ENCODE measurements at places on chromosomes 12 and 14.

- DNase-seq, result no peak
These were observed 932.6 kb upstream of the TMEM132C start for GRCh38 chr12:127334365-127334764.

DNA sequence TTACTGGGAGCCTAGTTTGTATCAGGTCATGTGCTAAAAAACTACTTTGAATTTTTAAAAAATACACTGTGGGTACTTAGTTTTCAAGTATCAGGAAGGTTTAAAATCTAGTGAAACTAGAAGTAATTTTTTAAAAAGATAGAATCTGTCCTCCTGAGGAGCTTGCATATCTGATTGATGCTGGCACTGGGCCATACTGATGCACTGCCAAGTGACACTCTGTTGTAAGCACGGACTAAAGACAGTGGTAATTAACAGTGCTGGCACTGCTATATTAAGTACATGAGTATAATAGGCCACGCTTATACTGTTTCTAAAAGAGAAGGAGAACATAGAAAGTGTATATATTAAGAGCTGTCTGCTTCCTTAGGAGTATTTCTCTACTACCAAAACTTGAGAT is 10.0 kb upstream of the TBC1D30 start:
- DNase-seq, result no peak

DNA sequence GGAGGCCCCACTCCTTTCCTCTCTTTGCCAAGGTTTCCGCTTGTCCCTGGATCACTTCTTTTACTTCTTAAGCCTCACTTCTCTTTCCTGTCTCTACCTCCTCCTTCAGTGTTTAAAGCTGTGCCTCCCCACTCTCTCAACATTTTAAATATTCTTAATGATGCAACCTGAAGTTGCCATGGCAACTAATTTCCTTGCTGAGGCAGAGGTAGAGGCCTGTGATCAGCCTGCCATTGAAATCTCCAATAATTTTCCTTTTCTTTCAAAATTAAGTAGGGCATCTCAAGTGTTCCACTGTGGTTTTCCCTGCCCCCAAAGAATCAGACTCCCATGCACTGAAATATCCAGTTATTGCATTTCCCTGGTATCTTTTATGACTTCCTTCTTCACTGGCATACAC is 108.6 kb upstream of the VRK1 start:
- DNase-seq, result no peak

- no peak for DNase-seq
These were observed 284.4 kb upstream of the CRY1 start for GRCh38 chr12:107377596-107378385.

DNA sequence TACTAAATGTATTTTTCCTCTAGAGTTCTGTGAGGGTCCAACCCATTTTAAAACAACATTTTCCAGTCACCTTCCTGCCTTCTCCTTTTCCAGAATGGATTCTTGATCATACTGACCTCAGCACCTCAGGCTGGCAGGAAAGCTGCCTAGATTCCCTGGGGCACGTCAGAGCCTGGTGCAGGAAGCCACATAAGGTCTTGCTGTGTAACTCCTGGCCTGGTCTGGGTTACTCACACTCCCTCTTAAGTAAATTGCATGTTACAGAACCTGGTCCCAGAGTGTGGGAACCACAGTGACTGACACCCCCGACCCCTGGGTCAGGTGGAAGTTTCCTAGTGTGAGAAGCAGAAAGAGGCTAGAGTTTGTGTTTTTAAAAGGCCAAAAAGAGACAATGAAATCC is 209.8 kb downstream of the SPTSSA start:
- no peak for DNase-seq

- no peak for DNase-seq
These were observed 484 bp upstream of the PRKCH start for GRCh38 chr14:61320806-61321384.

DNA sequence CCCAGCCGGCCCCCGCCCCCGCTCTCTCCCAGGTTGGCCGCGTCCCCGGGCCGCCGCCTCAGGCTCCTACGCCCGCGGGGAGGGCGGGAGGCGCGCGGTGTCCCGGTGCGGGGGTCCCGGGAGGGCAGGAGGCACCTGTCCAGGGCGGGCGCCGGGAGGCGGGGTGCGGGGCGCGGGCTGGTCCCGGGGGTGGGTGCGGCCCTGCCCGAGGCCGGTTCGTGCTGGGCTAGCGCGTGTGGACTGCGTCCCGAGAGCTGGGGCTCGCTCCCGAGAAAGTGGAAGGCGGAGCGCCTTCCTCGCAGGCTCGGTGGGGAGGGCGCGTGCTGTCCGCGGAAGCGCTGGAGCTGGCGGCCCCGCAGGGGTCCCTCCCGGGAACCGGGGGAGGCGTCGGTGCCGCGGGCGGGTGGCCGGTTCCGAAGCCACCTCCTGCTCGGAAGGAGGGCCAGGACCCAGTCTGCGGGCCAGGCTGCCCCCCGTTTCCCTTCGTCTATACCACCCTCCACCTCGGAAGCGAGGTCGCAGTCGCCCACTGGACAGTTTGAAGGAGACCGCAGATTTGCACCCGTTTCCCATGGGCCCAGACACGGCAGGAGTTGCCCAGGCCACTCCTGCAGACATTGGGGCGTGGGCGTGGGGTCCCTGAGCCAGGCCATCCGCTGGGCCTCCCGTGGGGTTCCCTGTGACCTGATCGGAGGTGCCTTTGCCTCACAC is 636 bp downstream of the ZFYVE21 start:
- DNase-seq, result peak; percentile 93

- no peak for DNase-seq
These were observed 113.0 kb downstream of the GLT1D1 start for GRCh38 chr12:128966203-128966810.

DNA sequence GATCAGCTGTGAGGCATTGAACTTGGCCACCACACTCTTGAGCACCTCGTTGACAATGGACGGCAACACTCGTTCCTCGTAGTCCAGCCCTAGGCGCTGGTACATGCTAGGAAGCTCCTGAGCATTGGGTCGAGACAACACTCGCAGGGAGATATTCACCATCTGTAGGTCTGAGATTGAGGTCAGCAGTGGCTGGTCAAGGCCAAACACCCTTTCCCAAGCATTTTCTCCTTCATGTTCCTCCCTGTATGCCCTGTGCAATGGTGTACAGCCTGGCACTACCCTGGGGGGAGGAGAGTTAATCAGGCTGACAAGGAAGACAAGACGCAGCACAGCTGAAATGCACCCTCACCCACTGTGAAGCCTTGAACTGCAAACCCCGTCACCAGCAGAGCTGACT is 2.0 kb downstream of the PHB2 start:
- DNase-seq, result no peak

GRCh38 chr14:79639613-79640012 is 571.7 kb downstream of the DIO2 start:
- no peak for DNase-seq

DNA sequence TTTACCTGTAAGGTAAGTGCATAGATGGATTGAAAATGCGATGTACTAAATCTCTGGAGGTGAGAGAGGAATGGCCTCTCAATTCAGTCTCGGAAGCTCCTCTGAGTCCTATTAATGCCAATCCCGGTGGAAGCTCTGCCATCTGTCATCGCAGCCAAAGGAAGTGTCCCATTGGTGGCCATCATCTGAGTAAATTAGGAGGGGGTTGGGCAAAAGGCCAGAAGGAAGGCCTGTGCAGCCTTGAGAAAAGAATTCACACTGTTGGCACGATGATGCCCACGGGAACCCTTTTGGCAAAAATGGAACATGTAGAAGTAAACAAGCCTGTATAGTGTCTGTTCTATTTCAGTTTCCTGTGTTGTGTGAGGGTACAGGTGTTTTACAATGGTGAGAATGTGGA is 494.8 kb downstream of the NELL2 start:
- no peak for DNase-seq

DNA sequence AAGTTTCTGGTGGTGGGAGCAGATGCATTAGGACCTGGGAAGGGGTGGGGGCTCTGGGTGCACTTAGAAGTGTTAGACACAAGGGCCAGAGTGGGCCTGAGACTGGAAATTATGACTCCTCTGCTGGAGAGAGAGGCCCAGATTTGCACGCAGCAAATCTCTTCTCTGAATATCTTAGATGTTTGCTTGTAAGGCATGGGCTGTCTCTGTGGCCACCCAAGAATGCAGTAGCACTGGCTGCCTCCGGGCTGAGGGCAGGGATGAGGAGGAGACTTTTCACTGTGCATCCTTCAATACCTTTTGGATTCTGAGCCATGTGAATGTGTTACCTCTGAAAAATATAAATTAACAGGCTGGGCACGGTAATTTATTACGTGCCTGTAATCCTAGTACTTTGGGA is 14.0 kb upstream of the RABGGTA start:
- no peak for DNase-seq

DNA sequence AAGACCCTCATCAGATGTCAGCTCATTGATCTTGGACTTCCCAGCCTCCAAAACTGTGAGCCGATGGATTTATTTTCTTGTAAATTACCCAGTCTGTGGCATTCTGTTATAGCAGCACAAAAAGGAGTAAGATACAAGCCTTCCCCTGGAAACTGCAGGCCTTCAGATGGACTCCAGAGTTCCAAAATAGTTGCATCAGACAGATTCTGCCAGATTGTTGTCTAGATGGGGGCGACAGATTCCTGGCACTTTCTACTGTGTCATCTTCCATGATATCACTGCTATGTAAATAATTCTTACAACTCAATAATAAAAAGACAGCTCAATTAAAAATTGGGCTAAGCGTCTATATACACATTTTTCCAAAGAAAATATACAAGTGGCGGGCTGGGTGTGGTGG is 17.2 kb upstream of the MARK3 start:
- no peak for DNase-seq

- no peak for DNase-seq
These were observed 35.2 kb upstream of the IFT81 start for GRCh38 chr12:110088936-110089335.

- DNase-seq, result no peak
These were observed 448.6 kb downstream of the RAD51B start for GRCh38 chr14:68268197-68268596.

DNA sequence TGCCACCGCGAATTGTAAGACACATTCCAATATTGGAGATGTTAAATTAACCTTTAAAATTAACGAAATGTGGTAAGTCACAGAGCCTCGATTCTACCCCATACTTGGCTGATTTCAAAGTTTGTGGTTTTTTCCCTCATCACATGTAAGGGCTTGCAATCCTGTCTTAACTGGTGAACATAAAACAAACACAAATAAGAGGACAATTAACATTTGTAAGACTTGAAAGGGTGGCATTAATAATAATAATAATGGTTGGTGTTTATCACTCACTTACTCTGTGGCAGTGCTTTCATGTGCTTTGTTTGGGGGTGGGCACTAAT is 26.6 kb downstream of the PPFIBP1 start:
- no peak for DNase-seq
